ENCODE measurements at places on chromosomes 12 and 14. TPM values are rescaled to one million over a fixed set of nuclear protein-coding genes. Genes with fewer than 3 reads are reported as not detected.

GRCh38 chr14:57049848-57050247 is 218.9 kb downstream of the EXOC5 start:
- H3K27ac ChIP-seq: no peak overlapping the region
- peaks cover 10% of the 10 kb centered on the region for H3K27me3 ChIP-seq
- no peaks in the 10 kb centered on the region for H3K36me3 ChIP-seq
- H3K4me3 ChIP-seq: no peak overlapping the region
- H3K4me1 ChIP-seq: no peaks in the 10 kb centered on the region
- no peak for DNase-seq

DNA sequence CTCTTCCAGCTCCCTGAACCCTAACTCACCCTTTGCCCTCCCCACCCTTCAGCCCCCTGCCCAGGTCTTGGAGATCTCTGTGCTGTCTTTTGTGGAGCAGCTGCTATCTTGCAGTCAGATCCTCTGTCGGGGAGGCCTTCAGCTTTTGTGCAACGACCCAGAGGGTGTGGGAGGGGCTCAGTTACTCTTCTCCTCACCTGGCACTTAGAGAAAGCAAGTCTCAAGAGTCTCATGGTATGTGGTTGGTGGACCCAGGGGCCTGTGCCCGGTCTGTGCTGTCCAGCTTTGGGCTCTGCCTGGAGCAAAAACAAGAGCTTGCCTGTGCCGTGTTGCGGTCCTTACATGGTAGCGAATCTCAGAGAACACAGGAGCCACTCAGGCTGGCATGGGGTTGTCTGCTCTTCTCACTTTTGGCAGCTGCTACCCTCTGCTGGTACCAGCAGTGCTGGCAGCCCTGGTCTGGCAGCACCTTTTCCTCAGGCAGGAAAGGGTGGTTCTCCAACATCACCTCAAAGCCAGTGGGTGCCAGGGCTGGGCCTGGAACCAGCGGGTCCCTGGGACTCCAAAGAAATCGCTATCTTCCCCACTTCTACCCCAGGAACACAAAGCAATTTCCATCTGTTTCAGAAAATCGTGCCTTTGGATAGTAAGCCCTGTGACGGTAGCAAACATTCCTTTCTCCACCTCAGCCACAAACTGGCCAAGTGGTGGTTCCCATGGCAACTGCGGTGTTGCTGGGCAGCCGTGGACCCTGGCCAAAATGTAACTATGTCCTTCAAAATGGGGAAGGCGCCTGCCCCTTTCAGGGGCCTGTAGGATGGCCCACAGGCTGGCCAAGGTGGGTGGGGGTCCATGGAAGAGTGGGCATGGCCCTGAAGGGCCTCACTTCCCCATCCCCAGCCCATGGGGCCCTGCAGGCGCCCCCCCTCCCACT is 90.0 kb downstream of the RIN3 start:
- H3K36me3 ChIP-seq: peaks cover 17% of the 10 kb centered on the region
- H3K4me3 ChIP-seq: no peak overlapping the region
- peaks cover 61% of the 10 kb centered on the region for H3K4me1 ChIP-seq
- DNase-seq: no peak
- peak overlapping the region; percentile 86 for H3K27ac ChIP-seq

- no peaks in the 10 kb centered on the region for H3K4me1 ChIP-seq
- H3K4me3 ChIP-seq: no peak overlapping the region
- H3K36me3 ChIP-seq: no peaks in the 10 kb centered on the region
- peaks cover 2% of the 10 kb centered on the region for H3K27me3 ChIP-seq
- no peak for DNase-seq
Measured at GRCh38 chr14:56952766-56953473, 142.6 kb upstream of the OTX2 start.

The EML1 gene
- not detected for total RNA-seq

DNA sequence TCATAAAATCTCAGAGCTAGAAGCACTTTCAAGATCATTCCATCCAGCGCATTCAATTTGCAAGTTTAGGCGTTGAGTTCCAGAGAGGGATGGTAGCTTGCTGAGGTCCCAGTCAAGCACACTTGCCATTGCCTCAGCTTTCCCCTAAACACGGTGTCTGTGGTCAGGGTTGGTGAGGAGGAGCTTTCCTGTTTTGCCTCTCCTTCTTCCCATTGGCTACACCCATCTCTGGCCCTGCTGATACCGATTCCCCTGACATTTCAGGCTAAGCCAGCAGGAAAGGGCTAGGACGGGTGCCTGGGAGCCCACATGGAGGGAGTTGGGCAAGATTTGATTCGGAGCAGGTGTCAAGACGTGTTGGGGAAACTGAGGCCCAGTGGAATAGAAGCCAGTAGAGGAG is 9.1 kb downstream of the NFATC4 start:
- H3K27me3 ChIP-seq: peaks cover 2% of the 10 kb centered on the region
- no peak for DNase-seq
- H3K36me3 ChIP-seq: no peaks in the 10 kb centered on the region
- H3K27ac ChIP-seq: no peak overlapping the region
- no peak overlapping the region for H3K4me3 ChIP-seq

The BAZ1A gene
- total RNA-seq: 93.6 TPM

GRCh38 chr12:30754383-30754749 is 385 bp downstream of the CAPRIN2 start:
- no peak for DNase-seq
- peaks cover 43% of the 10 kb centered on the region for H3K4me1 ChIP-seq
- peak overlapping the region; percentile 63 for H3K27ac ChIP-seq
- H3K36me3 ChIP-seq: no peaks in the 10 kb centered on the region

The SERPINA6 gene
- not detected for total RNA-seq

The RAPGEF3 gene
- total RNA-seq: 0.25 TPM

The TAS2R8 gene
- not detected for total RNA-seq

GRCh38 chr12:21502164-21502496 is 541 bp downstream of the GOLT1B start:
- H3K36me3 ChIP-seq: peaks cover 20% of the 10 kb centered on the region
- H3K4me3 ChIP-seq: no peak overlapping the region
- DNase-seq: no peak
- no peak overlapping the region for H3K27ac ChIP-seq

The PTPRR gene
- not detected for total RNA-seq

The ATXN3 gene
- total RNA-seq: 27.2 TPM

The RNU4-1 gene
- 1,386 TPM for total RNA-seq

The STRAP gene
- total RNA-seq: 101 TPM

DNA sequence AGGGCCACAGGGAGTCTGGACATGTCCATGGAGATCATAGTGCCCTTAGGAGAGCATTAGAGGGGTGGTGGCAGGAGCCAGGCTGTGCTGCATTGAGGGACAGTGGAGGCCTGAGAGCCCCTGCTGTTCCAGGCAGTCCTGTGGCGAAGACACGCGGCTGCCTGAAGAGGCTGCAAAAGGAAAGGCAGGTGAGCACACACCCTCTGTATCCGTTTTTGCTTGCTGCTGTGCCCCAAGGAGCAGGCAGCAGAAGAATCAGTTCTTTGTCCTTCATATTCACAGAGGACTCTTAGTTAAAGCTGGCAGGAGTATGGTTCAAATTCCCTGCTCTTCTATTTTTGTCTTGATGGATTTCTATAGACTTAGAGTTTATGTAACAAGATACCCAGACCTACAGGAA is 4.5 kb downstream of the SLC35E3 start:
- H3K27me3 ChIP-seq: no peaks in the 10 kb centered on the region
- DNase-seq: no peak
- H3K4me1 ChIP-seq: peaks cover 17% of the 10 kb centered on the region
- no peak overlapping the region for H3K27ac ChIP-seq
- H3K4me3 ChIP-seq: no peak overlapping the region
- H3K36me3 ChIP-seq: peaks cover 15% of the 10 kb centered on the region

The GPRC5D gene
- total RNA-seq: not detected

DNA sequence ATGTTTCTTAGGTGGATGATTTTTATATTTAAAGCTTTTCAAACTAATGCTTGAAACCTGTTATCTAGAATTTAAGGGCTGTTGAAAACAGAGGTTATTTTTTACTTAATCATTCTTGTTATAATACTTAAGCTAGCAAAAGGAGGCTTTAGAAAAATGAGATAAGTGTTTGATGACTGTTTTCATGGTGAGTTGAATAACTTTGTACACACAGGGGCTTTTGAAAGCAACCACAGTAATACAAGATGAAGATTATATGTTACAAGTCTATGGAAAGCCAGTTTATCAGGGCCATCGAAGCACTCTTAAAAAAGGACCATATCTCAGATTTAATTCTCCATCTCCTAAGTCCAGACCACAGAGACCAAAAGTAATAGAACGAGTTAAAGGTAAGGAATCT is 33.3 kb downstream of the KIAA0586 start:
- no peak for DNase-seq
- H3K36me3 ChIP-seq: peaks cover 18% of the 10 kb centered on the region
- H3K4me1 ChIP-seq: no peaks in the 10 kb centered on the region
- no peaks in the 10 kb centered on the region for H3K27me3 ChIP-seq
- no peak overlapping the region for H3K4me3 ChIP-seq

DNA sequence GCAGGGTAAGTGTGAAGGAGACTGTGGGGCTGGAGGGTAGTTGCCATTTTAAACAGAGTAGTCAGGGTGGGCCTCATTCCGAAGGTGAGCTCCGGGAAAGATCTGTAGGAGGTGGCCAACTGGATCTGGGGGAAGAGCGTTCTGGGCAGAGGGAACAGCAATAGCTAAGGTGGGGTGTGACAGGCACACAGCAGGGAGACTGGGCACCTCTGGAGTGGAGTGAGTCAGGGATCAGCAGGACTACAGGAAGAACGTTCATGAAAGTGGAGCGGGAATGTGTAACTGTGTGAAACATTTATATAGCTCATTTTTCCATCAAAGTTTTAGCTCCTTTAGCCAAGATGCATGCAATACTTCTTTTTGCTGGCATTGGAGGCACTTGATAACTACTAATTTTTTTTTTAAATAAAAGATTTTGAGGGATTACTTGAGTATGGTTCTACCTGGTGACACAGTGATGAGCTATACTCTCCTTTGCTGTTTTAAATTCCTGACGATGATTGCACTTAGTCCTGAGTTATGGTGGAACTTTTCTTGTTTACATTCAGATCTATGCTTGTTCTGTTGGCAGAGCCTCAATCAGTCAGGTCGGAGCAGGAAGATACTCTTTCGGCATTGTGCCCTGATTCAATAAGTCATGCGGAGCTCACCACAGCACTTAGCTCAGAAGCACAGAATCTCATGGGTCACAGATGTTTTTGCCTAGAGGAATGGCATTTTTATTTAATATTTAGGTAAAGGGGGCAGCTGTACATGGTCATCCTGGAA is 106.4 kb downstream of the WIF1 start:
- no peaks in the 10 kb centered on the region for H3K36me3 ChIP-seq
- H3K4me1 ChIP-seq: no peaks in the 10 kb centered on the region
- peaks cover 25% of the 10 kb centered on the region for H3K27me3 ChIP-seq
- H3K4me3 ChIP-seq: no peak overlapping the region

- peaks cover 12% of the 10 kb centered on the region for H3K4me1 ChIP-seq
- peaks cover 18% of the 10 kb centered on the region for H3K36me3 ChIP-seq
- peak overlapping the region; percentile 5 for H3K4me3 ChIP-seq
- peaks cover 3% of the 10 kb centered on the region for H3K27me3 ChIP-seq
- H3K27ac ChIP-seq: peak overlapping the region; percentile 31
Measured at GRCh38 chr12:31715283-31715825, 13.5 kb downstream of the AMN1 start.

The RBP5 gene
- not detected for total RNA-seq

The TSPAN19 gene
- total RNA-seq: not detected

The SCFD1 gene
- total RNA-seq: 79.4 TPM

- no peak overlapping the region for H3K27ac ChIP-seq
- H3K27me3 ChIP-seq: no peaks in the 10 kb centered on the region
- no peak overlapping the region for H3K4me3 ChIP-seq
- H3K36me3 ChIP-seq: no peaks in the 10 kb centered on the region
Measured at GRCh38 chr12:59398164-59398563, 197.7 kb upstream of the SLC16A7 start.

DNA sequence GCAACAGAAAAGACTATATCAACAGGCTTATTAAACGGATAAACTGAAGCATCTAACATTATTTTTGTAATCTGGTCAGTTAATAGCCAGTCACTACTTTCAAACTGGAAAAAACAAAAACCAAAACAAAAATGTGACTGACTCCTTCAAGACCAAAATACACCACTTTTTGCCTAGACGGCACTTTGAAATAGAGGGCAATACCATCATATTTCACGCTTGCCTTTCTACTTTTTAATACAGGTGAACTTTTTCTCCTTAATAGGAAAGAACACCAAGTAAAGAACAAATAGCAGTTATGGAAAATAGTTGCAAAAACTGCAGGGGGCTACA is 550 bp upstream of the NUP107 start:
- peaks cover 31% of the 10 kb centered on the region for H3K4me1 ChIP-seq
- peak overlapping the region; percentile 94 for H3K4me3 ChIP-seq
- peak overlapping the region; percentile 97 for H3K27ac ChIP-seq
- no peak for DNase-seq
- H3K36me3 ChIP-seq: peaks cover 9% of the 10 kb centered on the region

DNA sequence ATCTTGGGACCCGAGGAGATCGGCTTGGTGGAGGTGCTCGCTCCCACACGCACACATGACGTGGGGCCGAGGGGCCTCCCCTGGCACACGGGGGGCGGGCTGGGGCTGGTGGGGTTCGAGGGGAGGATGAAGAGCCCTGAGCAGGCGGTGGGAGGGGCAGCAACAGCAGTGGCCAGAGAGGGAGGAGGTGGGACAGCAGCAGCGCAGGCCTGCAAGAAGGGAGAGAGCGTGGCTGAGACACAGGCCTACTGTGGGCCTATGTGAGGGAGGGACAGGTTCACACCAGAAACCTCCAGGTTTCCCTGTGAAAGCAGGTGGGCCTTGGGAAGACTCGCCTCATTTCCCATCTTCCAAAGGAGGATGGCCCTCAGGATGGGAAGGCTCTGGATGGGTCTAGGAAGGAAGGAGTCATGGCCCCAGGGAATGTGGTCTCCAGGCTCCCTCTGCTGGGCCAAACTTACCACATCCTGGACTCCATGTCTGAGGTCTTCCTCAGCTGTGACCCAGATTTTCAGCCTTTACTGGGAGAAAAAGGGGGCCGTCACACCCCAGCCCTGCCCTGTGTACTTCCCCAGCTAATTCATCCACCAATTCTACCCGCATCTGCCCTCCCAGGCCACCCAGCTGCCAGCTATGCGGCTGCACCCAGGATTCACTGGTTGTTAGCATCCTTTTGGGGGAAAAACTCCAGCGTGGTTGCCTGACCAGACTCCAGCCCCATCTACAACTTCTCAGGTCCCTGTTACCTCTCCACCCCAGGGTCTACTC is 2.8 kb downstream of the PIANP start:
- peaks cover 7% of the 10 kb centered on the region for H3K36me3 ChIP-seq
- peaks cover 8% of the 10 kb centered on the region for H3K4me1 ChIP-seq
- H3K27me3 ChIP-seq: peaks cover 46% of the 10 kb centered on the region
- DNase-seq: no peak
- H3K27ac ChIP-seq: no peak overlapping the region
- H3K4me3 ChIP-seq: no peak overlapping the region

The TRPV4 gene
- not detected for total RNA-seq
